Fibroblast of skin of right biceps (primary cell): ENCODE measurements at places on chromosomes 7 and 10.

GRCh38 chr7:7247658-7248057 lies 65.3 kb downstream of the C1GALT1 start:
- no peak for DNase-seq

GRCh38 chr7:94357076-94357475 lies 37.6 kb upstream of the COL1A2 start:
- peak; percentile 61 for DNase-seq

DNA sequence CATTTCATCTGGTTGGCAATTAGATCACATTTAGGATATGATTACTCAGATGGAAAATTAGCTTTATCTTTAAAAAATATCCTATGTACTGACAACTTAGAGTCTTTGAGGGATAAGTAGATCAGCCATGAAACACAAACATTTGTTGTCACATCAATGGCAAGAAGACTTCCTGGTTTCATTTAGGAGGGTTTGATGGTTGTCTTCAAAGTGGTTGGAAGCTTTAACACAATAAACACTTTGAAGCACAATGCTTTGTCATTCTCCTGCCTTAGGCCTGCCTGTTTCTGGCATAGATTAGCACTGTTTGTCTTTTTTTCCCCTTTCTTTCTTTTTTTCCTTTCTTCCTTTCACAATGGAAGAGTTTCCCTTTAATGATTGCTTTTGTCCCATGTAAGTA lies 20.5 kb downstream of the INHBA start:
- no peak for DNase-seq

- no peak for DNase-seq
These were observed 715.3 kb downstream of the DNAJB9 start for GRCh38 chr7:109284943-109285342.

DNA sequence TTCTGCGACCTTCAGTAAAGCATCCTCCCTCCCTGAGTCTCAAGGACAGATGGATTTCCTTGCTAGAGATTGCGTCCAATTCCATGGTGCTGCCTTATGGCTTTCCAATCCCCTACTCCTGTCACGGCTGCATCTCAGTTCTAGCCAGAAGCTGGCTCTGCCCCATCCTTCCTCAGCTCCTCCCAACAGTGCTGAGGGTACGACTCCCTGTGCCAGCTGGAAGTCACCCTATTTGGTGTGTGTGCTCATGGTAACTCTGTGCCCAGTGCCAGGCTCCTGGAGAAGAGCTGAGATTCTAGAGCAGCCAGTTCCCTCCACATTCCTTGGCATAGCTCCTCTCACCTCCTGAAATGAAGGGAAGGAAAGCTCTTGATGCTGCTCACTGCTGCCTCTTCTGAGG lies 185.0 kb upstream of the PODXL start:
- no peak for DNase-seq
